Caco-2 (cell line): ENCODE measurements at places on chromosomes 5 and 9. TPM values are rescaled to one million over a fixed set of nuclear protein-coding genes. Genes with fewer than 3 reads are reported as not detected.

- no peak for DNase-seq
Measured at GRCh38 chr5:39933061-39933460, 508.3 kb upstream of the DAB2 start.

SLC4A9 gene
- total RNA-seq = 0.11 and 0.35 TPM in 2 replicates

DNA sequence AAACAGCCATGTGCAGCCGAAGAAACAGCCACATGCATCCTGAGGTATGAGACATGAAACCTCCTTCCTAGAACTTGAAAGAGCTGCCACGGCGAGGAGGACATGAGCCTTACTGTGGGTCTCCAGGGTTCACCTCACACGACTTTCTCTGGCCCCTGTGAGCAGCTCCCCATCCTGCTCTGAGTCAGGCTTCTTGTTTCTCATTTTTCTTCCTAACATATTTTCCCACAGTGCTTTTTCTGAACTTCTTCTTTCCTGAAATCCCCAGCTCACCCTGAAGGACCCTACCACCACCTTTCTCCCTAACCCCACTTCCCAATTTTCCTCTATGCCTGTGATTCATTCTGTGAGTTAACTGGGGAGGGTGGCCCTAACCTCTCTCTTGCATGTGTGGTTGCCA lies 33.7 kb upstream of the ADRB2 start:
- no peak for DNase-seq

GMCL2 gene
- not detected in 2 replicates for total RNA-seq

- DNase-seq = no peak
Measured at GRCh38 chr5:128038643-128039042, 44.9 kb upstream of the SLC12A2 start.
